K562 (cell line): ENCODE measurements at places on chromosomes 2 and 18. TPM values are rescaled to one million over a fixed set of nuclear protein-coding genes. Genes with fewer than 3 reads are reported as not detected.

Gene LRP1B
- total RNA-seq = not detected in 2 replicates

Gene SLC11A1
- total RNA-seq = 1.2 and 1.6 TPM in 2 replicates

- peaks cover 10% of the 10 kb centered on the region; the same call in 2 of the 3 replicates for H3K4me1 ChIP-seq
- peaks cover 14% of the 10 kb centered on the region; the same call in 2 of the 3 replicates for H3K36me3 ChIP-seq
- no peaks in the 10 kb centered on the region; the same call in 2 of the 3 replicates for H3K27me3 ChIP-seq
These were observed 2.2 kb downstream of the RBM45 start for GRCh38 chr2:178114462-178114861.

- H3K4me3 ChIP-seq = no peak overlapping the region
- no peak overlapping the region for H3K27ac ChIP-seq
- no peaks in the 10 kb centered on the region for H3K27me3 ChIP-seq
- peaks cover 6% of the 10 kb centered on the region; the same call in 1 of the 3 replicates for H3K36me3 ChIP-seq
- no peak for DNase-seq
These were observed 204.4 kb downstream of the SRBD1 start for GRCh38 chr2:45406621-45407020.

GRCh38 chr2:12803607-12804006 is 86.9 kb downstream of the TRIB2 start:
- H3K36me3 ChIP-seq = no peaks in the 10 kb centered on the region
- H3K4me1 ChIP-seq = no peaks in the 10 kb centered on the region
- DNase-seq = no peak
- H3K4me3 ChIP-seq = no peak overlapping the region

GRCh38 chr2:75456111-75456510 is 104.6 kb downstream of the EVA1A start:
- H3K27me3 ChIP-seq = no peaks in the 10 kb centered on the region; the same call in 1 of the 2 replicates
- H3K27ac ChIP-seq = no peak overlapping the region
- no peaks in the 10 kb centered on the region for H3K36me3 ChIP-seq
- no peaks in the 10 kb centered on the region for H3K4me1 ChIP-seq
- no peak for DNase-seq
- no peak overlapping the region for H3K4me3 ChIP-seq

DNA sequence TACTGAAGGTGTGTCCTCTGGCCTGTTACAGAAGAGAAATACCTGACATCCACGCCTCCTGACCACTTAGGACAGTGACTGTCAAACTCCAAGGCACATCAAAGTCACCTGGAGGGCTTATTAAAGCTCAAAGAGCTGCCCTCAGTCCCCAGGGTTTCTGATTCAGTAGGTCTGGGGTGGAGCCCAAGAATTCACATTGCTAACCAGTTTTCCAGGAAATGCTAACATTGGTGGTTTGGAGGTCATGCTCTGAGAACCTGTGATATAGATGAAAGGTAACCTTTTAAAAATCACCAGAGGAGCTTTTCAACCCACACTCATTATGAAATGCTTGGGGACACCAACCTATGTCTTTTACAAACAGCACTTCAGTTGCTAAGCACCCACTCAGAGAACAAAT is 172.3 kb downstream of the ALK start:
- H3K27me3 ChIP-seq = peaks cover 6% of the 10 kb centered on the region; the same call in 2 of the 3 replicates
- DNase-seq = no peak
- H3K36me3 ChIP-seq = no peaks in the 10 kb centered on the region
- no peaks in the 10 kb centered on the region for H3K4me1 ChIP-seq
- H3K4me3 ChIP-seq = no peak overlapping the region

DNA sequence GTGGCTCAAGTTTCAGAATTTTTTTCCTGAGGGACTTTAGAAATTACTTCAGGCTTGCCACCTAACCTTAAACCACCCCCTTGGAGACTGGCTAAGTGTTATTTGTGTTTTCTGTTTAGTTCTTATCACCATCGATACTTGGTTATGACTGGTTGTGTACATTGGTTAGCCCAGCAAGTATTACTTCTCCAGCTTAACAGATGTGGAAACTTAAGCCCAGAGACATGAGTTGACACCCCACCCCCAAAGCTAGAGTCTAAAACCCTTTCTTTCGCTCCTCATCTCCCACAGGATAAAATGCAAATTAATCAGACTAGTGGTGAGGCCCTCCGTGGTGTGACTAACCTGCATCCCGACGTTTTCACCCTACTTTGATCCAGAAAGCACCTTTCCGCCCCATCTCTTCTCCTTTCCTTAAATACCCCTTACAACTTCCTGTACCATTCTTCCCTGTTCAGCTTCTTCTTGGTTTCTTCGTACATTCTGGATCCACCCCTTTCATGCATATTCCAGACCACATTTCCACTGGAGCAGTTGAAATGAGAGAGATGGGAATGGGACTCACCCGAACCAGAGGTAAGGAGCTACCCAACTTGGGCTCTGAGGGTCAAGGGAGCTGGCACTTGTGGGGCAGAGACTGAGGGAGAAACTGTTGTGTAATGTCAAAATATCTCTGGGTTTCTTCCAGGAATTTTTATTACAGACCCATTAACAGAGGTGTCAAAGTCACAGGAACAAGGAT is 819 bp upstream of the MAP3K2 start:
- H3K27me3 ChIP-seq = no peaks in the 10 kb centered on the region
- H3K27ac ChIP-seq = peak overlapping the region; percentile 82
- H3K4me3 ChIP-seq = peak overlapping the region; percentile 87
- DNase-seq = peak; percentile 32
- H3K4me1 ChIP-seq = peaks cover 42% of the 10 kb centered on the region

- H3K4me1 ChIP-seq = no peaks in the 10 kb centered on the region
- H3K27ac ChIP-seq = no peak overlapping the region
These were observed 25.2 kb downstream of the MYCN start for GRCh38 chr2:15965564-15966019.
